Activated T-helper 1 cell treated with anti-CD3 and anti-CD28 coated beads, Interleukin-12 subunit alpha, Interleukin-12 subunit beta, Interleukin-2, Interleukin-4 antibody, amounts not matched to agents 30 ng/mL and 10 ng/mL and 1 ng/mL, durations not matched to agents 14 hours and 24 hours and 36 hours (primary cell): ENCODE measurements at places on chromosomes 16 and 17. TPM values are rescaled to one million over a fixed set of nuclear protein-coding genes. Genes with fewer than 3 reads are reported as not detected.

- DNase-seq: no peak
Measured at GRCh38 chr17:57326336-57326735, 70.0 kb downstream of the MSI2 start.

SLC6A2 gene
- total RNA-seq: not detected in 2 replicates

- DNase-seq: no peak
Measured at GRCh38 chr16:26111900-26112299, 420.1 kb downstream of the HS3ST4 start.

DNA sequence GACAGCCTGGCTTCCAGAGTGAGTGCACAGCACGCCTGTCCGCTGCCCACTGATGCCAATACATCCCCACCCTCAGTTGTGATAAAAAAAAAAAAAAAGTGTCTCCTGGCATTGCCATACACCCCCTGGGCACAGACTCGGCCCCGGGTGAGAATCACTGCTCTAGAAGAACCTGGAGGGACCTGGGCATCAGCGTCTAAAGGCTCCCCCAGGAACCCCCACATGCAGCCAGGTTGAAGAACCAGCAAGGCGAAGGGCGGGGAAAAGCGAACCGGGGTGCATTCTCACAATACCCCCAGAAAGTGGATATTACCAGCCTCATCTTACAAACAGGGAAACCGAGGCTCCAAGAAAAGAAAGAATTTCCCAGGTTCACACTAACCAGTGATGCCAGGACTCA is 27.7 kb downstream of the TBC1D16 start:
- DNase-seq: no peak

GRCh38 chr17:50184064-50184463 is 17.4 kb downstream of the COL1A1 start:
- no peak for DNase-seq

CDRT15 gene
- total RNA-seq: not detected in 2 replicates

DNA sequence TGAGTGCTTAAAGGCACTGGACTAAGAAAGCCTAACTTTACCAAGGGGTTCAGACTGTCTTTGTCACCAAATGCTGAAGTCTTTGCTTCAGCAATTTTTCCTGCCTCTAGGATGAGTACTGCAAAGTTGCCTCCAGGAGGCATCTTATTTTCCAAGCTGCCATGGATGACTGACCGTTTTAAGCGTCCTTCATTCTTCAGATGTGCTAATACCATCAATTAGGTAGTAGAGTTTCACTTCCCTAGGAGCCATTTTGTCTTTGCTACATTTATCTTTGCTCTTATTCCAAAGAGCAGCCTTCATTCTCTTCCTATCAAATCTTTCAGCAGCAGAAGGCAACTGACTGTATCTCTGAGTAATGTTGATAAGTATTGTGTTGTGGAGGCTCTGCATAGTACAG is 440.1 kb downstream of the CDH13 start:
- no peak for DNase-seq

- DNase-seq: no peak
Measured at GRCh38 chr17:29927546-29927945, 2.5 kb downstream of the SSH2 start.

GRCh38 chr16:10356870-10357842 is 28.7 kb upstream of the ATF7IP2 start:
- DNase-seq: no peak

OTOP3 gene
- total RNA-seq: not detected in 2 replicates

DNA sequence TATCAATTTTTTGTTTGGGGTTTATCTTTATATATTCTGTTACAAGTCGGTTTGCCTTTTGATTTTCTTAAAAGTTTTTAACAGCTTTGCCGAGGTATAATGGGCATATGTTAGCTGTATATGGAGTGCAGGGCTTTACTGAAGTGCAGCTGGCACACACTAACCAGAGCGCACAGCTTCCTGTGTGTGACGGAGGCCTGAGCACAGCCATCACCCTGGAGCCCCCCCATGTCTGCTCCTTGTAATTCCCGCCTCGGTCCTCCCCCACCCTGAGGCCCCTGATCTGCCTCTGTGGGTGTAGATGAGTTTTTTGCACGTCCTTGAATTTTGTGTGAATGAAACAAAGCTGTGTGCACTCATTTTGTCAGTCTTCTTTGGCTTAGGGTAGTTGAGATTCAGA is 60.1 kb upstream of the ZNF750 start:
- no peak for DNase-seq

DNA sequence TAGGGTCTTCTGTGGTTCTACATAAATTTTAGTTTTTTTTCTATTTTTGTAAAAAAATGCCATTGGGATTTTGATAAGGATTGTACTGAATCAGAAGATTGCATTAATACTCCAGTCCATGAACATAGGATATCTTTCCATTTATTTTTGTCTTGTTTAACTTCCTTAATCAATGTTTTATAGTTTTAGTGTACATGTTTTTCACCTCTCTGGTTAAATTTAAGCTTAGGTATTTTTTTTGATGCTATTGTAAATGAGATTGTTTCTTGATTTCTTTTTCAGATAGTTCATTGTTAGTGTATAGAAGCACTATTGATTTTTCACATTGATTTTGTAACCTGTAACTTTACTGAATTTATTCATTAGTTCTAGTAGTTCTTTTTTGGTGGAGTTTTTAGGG is 35.4 kb downstream of the ITGAM start:
- no peak for DNase-seq

GRCh38 chr17:44398692-44399691 is 9.5 kb upstream of the ITGA2B start:
- DNase-seq: no peak

ZNF423 gene
- not detected in 2 replicates for total RNA-seq

MT1A gene
- 0.60 and 4.1 TPM in 2 replicates for total RNA-seq

DNA sequence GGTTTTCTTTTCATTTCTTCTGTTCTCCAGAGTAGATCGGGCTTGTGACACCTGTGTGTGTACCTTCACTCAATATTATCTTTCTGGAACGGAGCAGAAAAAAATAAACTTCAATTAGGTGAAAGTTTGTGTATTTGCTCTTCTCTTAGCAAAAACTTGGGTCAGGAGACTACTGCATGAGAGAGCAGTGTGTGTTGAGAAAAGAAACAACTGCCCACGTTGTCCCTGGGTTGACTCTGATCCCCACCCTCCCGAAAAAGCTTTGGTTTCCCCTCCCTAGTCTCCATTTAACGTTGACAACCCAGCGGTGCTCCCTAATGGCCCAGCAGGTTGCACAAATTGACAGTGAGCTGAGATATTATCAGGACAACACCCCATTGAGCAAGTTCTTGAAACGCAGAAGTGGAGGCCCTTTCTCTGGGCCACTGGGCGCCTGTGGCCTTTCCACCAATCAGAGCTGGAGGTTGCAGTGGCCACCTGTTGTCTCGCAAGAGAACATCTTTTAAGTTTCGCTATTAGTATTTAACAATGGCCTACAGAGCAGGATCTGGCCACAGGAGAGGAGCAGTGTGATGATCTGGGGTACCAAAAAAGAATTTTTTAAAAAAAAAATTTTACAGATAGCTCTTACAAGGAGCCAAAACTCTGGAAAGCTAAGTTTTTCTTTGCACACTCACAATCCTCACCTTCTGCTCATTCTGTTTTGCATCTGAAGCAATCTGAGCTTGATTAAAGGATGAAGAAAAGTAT is 1.5 kb upstream of the TOX3 start:
- no peak for DNase-seq

SCNN1B gene
- total RNA-seq: not detected in 2 replicates

GRCh38 chr17:55168958-55169687 is 95.6 kb upstream of the HLF start:
- no peak for DNase-seq

TELO2 gene
- total RNA-seq: 94.1 and 95.3 TPM in 2 replicates

ZNF385C gene
- 0.10 TPM in 1 of 2 replicates, not detected in the other for total RNA-seq

CHMP6 gene
- total RNA-seq: 36.6 and 43.5 TPM in 2 replicates
